Stimulated activated CD8-positive, alpha-beta memory T cell treated with anti-CD3 and anti-CD28 coated beads, Interleukin-7, amount 100 ng/mL, for 48 hours (primary cell): ENCODE measurements at places on chromosomes 7 and 10.
A peak's percentile ranks its signal among the peaks of the same experiment; 100 is the strongest.

DNA sequence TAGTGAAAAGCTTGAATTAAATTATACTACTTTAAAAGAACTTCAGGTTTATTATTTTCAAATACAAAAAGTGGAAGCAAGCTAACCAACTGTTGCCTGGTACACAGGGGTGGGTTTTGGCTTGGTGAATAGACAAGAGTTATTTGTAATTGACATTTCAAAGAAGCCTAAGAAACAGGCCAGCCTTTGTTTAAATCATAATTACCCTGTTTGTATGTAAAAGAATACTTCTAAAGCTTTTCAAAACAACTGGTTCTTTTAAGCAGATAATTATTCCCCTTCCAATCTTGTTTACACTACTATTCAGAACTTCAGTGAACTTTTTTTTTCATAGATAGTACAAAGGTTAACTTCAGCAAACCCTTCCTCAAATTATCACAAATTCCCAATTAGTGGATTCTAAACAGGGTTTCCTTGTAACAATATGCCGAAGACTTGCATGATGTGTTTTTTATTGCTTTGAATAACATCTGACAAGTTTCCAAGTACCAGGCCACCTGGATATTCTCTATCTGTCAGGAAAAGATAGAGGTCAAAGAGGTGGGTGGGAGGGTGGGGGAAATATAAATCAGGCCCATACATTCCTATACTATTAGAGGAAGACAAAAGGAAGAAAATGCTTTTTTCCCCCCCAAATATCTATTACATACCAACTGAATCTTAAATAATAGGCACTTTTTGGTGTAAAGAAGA, 20.4 kb downstream of the SSMEM1 start:
- DNase-seq = no peak

DNA sequence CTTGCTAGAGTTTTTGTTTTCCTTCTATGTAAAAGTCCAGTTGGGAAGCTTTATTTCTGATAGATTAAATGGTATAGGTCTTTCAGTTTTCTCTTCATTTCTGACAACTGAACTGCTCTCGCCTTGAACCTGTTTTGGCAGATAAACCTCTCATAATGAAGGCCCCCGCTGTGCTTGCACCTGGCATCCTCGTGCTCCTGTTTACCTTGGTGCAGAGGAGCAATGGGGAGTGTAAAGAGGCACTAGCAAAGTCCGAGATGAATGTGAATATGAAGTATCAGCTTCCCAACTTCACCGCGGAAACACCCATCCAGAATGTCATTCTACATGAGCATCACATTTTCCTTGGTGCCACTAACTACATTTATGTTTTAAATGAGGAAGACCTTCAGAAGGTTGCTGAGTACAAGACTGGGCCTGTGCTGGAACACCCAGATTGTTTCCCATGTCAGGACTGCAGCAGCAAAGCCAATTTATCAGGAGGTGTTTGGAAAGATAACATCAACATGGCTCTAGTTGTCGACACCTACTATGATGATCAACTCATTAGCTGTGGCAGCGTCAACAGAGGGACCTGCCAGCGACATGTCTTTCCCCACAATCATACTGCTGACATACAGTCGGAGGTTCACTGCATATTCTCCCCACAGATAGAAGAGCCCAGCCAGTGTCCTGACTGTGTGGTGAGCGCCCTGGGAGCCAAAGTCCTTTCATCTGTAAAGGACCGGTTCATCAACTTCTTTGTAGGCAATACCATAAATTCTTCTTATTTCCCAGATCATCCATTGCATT, 27.1 kb downstream of the MET start:
- no peak for DNase-seq

DNA sequence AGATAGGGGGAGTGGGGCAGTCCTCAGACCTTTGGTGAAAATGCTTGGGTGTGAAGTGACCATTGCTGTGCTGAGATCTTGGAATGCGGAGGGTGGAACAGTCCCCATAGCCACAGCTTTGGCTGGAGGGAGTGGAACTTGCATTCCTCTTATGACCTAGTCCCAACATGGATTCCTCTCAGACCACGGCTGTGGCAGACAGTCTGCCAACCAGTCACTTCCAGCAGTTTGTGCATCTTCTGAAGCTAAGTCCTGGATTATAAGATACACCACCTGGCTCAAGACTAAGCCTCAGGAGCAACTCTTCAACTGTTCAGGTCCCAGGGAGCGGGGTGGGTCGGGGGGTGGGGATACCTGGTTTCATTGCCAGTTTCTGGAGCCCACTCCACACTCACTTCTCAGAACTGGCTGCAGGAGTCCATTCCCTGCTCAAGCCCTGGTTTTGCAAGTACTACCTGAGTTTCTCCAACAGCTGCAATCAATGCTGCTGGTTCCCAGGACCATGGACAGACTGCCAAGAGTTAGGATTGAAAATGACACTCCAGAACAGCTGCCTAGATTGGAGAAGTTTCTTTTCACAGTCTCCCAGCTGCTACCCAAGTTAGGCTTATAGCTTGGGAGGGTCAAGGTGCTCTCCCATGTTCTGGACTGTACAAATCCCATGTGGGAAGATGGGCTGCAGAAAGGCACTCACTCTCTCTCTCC, 29.1 kb upstream of the DGKB start:
- DNase-seq = no peak

DNA sequence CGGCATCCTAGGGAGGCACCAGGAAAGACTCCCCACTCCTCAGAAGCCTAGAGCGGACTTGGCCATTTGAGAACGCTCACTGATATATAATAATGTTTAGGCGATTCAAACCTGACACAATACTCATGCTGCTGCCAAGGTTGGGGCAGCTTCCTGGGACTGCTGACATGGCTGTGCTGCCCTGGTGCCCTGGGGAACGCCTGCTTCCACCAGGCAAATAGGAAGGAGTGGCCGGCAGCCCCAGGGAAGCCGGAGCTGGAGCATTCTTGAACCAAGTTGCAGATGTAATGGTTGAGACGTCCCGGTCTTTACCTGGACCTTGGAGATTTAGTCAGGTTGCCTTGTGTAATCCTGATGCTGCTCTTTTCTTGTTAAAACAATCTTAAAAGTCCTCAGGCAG, 8.8 kb downstream of the GDF10 start:
- DNase-seq = no peak

DNA sequence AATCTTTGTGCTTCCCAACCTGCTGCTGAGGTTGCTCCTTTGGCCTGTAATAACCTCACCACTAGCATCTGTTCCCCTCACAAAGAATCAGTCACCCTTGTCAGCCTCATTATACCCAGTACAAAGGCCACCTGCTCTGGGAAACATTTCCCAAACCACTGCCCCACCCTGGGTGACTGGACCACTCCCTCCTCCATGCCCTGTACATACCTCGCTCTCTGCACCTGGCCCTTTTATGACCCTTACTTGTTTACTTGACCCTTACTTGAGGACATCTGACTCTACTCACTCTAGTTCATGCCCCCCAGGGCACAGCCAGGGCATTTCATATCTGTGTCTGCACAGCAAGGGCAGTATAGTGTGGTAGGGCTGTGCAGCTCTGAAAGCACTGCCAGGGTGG, 21.4 kb upstream of the AOC1 start:
- DNase-seq = no peak

- no peak for DNase-seq
These were observed 131.4 kb upstream of the ODAD2 start for GRCh38 chr10:28130267-28130666.

- no peak for DNase-seq
These were observed 242.2 kb downstream of the ARL4A start for GRCh38 chr7:12929476-12930140.

DNA sequence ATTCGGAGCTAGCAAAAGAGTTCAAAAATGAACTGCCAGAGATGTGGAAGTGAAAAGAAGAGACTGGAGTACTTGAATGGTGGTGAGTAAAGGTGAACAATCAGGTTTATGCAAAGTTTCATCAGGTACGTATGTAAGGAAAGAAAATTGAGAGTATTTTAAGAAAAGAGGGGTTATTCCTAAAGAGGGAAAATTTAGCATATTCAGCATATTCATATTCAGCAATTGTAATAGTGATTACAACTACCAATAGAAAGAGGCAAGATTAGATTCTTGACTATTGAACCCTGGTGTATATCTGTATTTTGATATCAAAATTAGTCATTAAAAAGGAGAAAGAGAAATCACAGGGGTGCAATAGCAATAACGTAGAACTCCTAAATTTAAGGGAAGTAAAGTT, 100.9 kb downstream of the TES start:
- DNase-seq = no peak

GRCh38 chr10:53135897-53136253, 363.3 kb upstream of the MBL2 start:
- no peak for DNase-seq

GRCh38 chr10:128609460-128609859, 483.2 kb upstream of the MKI67 start:
- no peak for DNase-seq

DNA sequence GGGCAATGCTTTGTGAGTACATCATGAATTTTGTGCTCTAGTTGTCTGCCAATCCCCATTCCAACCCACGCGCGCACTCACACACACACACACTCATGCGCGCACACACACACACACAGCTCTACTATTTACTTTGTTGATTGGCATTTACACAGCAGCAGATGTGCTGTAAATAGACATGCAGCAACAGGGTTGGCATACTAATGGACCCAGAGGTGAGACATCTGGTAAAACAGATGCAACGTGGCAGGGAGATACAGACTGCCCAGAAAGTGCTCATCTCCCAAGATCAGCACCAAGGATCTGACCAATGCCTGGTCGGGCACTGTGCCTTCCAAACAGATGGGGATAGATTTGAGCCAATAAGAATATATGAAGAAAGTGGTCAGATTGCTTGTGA, 873.0 kb downstream of the SORCS3 start:
- no peak for DNase-seq

GRCh38 chr7:82384779-82385178, 58.8 kb downstream of the CACNA2D1 start:
- no peak for DNase-seq

DNA sequence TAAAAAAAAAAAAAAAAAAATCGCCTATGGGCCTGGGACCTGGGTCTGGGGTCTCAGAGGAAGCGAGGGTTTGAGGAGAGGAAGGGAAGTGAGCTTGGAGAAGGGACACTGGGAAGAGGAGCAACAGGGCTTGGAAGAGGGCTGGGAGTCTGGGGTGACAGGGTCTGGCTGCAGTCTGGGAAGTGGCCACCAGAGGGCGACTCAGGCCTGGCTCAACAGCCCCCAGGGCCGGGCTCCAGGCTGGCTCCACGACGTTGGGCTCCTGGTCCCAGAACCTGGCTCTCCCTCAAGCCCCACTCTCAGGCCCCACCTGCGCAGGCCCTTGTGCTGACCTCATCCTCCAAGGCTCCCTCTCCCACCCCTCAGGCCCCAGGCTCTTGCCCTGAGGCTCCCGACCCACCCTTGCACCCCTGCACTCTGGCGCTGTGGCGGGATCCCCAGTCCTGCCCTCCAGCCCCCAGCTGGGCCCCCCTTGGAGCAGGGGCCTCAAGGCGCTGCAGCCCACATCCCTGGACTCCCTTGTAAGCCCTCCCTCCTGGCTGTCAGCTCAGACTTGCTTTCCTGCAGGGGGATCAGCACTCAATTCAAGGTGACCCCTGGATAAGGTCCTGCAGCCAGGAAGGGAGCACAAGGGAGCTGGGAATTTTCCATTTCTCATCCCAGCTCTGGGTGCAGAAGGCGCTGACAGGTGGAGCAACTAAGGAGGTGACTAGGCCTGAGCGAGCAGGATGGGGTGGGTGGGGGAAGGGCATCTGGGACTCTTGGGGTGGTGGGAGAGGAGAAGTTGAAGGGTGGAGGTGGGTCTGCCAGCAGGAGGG, 5.4 kb upstream of the SPACDR start:
- DNase-seq = peak; percentile 60

DNA sequence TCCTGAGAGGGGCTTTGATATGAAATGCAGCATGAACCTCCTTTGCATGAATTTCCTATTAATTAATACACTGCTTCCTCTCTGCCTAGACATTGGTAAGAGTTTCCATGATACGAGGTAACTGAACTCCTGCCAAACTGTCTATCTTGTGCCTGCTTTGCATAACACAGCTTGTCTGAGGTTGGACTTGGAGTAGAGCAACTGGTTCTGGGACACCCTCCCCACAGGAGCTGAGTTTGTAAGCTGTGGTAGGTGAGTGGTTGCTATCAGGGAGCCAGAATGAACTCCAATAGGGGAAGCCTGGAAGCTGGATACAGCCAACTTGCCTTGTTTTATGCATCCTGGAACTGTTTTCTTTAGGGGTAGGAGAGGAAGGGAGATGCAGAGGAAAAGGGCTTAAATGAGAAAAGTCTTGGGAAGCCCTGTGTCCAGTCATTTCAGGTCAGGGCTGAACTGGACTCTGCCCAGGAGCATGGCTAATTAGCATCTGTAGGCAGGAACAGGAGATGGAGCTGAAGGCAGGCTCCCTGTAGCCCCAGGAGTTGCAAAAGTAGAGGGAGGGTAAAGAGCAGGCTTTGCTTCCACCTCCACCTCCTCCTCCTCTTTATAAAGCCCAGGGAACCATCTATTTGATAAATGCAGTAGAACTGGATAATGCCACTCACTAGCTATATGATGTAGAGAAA, 73.2 kb upstream of the GPR158 start:
- no peak for DNase-seq

DNA sequence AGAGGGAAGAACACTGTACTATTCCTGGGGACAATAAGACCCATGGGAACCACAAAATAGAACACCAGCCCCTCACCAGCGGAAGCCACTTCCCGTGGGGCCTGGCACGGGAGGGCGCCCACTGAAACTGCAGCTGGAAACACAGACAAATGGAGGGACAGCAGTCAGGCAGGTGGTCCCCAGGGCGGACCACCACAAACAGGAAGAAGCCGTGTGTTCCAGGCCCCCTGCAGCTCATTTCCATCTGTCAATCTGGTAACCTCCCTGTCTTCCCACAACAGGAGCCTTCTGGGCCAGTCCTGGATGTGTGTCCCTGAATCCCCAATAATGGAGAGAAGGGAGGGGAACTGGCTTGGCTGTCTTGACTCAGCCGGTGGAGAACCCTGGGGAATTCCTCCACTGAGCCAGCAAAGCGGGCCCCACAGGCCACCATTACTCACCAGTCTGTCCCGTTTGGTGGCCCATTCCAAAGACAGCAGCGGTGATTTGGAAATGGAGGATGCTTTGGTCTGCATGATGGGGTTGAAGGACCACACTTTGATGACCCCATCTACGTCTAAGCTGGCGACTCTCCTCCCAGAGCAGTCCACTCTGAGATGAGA, 16.7 kb downstream of the WDR91 start:
- no peak for DNase-seq

DNA sequence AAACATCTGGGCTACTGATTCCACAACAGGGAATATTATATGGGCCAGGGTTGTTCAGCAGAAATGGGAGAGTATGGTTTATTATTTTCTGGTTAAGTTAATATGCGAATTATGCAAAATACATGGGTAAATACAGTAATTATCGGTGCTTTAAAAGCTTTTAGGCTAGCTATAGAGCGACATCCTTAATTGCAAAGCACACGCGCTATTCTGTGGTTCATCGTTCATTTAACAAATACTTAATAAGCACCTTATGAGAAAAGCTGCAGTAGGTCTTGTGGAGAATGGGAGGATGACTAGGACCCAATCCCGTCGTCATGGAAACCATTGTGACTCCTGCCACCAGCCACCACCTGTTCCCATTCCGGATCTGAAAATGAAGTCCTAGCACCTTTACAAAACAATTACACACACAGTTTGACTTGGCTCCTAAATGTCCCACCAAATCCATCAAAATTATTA, 623 bp upstream of the CEP41 start:
- no peak for DNase-seq

- no peak for DNase-seq
These were observed 392.1 kb upstream of the PRKCQ start for GRCh38 chr10:6972226-6972625.

- DNase-seq = no peak
These were observed 191.1 kb upstream of the LRGUK start for GRCh38 chr7:133936074-133936473.

- DNase-seq = no peak
These were observed 78.1 kb upstream of the VWDE start for GRCh38 chr7:12481722-12482121.
